EL (cell line): ENCODE measurements at places on chromosomes 6 and 20.

GRCh38 chr6:169960886-169961611, 209.6 kb downstream of the ERMARD start:
- no peak for DNase-seq

DNA sequence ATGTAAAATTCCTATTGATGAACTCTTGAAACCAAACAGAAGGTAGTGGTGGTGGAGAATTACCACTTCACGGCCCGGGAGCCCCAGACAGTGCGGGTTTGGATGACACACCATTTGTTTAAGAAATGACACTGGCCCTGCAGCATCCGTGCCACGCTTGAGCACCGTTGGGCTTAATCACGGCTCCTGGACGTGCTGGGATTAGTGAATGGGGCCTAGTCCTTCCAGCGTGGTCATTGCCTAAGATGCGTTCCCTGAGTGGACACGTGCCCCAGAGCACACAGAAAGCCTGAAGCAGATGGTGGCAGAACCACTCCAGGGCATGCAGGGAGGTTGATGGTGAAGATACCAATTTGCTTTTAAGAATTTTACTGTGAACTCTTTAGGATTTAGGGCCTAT, 14.5 kb downstream of the STX16 start:
- no peak for DNase-seq

DNA sequence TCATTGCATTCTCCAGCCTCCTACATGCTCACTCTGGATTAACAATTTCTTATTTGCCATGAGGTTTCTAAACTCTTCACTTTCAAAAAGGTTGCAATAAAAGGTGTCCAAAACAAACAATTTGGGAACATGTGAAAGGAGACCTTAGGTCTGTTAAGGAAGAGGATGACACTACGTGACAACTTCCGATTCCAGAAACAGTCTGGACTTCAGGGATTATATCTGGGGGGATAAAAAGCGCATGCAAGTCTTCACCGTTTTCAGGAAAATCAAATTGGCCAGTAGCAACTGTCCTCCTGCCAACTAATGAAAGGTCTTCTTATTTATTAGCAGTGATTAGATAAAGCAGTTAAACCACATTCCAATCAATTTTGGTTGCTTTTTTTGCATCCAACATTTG, 1.8 kb downstream of the ZDHHC14 start:
- no peak for DNase-seq

DNA sequence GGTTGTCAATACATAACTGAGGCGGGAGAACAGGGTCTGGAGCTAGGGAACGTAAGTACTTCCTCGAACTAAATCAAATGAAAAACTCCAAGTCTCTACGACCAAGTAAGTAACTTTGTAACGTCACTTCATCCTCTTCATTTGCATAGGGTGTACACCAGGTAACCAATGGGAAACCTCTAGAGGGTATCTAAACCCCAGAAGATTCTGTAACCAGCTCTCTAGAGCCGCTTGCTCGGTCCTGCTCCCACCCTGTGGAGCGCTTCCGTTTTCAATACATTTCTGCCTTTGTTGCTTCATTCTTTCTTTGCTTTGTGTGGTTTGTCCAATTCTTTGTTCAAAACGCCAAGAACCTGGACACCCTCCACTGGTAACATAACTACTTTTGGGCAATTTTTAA, 133.5 kb upstream of the TMEM170B start:
- no peak for DNase-seq

GRCh38 chr6:26200918-26201721, 113.9 kb downstream of the HFE start:
- DNase-seq = no peak

- no peak for DNase-seq
These were observed 162.6 kb upstream of the SCGN start for GRCh38 chr6:25489399-25489798.

DNA sequence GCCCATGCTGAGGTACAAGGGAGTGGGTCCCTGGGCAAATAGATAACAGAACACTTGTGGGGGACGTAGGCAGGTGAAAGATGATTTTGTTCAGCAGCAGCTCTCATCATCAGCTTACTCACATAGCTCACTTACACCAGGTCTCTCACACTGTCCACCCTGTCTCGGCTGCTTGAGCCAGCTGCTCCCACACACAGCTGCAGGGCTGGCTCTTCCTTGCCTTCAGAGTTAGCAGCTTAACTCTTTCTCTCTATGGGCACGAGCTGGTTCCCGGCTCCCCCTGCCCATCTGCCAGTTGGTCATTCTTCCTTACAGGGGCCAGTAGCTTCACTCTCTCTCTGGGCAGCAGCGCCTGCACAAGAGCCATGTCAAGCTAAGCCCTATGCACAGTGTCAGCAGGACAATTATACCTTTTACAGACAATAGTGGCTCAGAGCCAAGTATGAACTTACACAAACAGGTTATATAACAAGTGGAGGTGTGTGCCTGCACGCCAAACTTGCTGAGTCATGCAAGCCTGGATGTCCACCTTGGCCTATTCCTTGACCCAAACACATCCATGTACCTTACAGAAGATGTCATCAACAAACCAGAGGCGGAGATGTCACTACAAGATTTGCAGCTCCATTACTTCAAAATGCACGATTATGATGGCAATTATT, 18.7 kb downstream of the ZNF391 start:
- no peak for DNase-seq

- peak; percentile 74 for DNase-seq
These were observed 21.8 kb upstream of the NAA20 start for GRCh38 chr20:19995220-19995863.

- DNase-seq = no peak
These were observed 296.3 kb downstream of the QKI start for GRCh38 chr6:163710532-163711470.

GRCh38 chr20:6421321-6422248, 298.8 kb upstream of the FERMT1 start:
- no peak for DNase-seq

GRCh38 chr6:159079367-159079766, 34.6 kb upstream of the TAGAP start:
- DNase-seq = no peak
